ENCODE measurements at places on chromosomes 6 and 20.

- DNase-seq: no peak
Measured at GRCh38 chr20:24695529-24696225, 226.2 kb downstream of the SYNDIG1 start.

- DNase-seq: no peak
Measured at GRCh38 chr20:34883087-34883688, 6.8 kb downstream of the ACSS2 start.

- DNase-seq: no peak
Measured at GRCh38 chr6:135938576-135939207, 87.2 kb downstream of the PDE7B start.

DNA sequence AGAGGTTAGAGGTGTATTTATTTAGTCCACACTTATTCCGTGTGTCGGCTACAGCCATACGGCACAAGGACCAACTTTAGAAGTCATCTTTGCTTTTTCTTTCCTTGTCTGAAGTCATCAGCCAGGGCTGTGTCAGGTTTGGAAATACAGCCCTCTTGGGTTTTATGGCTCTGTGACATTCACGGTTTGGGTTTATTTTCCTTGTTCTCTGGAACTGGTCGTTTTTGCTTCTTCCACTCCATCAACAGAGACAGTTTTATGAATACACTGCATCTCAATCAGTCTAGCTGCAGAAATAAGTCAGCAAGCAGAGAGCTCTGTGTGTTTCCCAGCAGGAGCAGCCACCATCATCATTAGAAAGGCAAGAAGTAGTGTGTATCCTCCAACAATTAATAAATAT lies 132.5 kb downstream of the TBC1D7 start:
- no peak for DNase-seq

DNA sequence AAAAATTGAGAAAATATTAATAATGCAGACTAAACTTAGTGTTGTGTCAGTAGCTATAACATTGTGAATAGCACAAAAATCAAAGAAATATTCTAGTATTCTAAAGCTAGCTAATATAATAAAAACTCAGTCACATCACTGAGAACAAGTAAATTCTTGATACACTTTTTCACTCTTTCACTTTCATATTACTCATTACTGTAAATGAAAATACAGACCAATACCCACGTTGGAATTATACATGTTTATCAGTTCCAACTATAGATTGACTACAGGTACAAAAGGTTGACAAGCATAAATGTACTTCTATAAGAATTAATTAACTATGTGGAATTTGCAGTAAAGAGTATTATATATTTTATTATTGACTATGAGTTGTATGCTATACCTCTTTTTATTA lies 1043.4 kb upstream of the FLRT3 start:
- no peak for DNase-seq

- DNase-seq: no peak
Measured at GRCh38 chr6:112881828-112882780, 535.0 kb downstream of the RFPL4B start.

DNA sequence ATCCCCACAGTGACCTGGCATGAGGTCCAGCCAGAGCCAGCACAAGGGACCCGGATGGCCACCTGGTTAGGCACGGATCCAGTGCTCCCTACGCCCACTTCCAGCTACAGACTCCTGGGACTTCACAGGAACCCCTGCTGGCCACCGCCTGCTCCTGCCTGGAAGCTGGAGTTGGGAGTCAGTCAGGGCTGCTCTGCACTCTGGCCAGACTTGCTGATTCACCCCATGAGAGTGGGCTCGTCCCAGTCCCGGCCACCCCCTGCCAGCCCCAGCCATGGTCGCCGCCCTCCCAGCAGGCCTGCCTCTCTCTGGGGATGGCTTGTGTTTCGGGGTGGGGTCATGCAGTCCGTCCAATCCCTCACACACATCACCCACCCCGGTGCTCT lies 125.8 kb downstream of the DLL1 start:
- DNase-seq: no peak

DNA sequence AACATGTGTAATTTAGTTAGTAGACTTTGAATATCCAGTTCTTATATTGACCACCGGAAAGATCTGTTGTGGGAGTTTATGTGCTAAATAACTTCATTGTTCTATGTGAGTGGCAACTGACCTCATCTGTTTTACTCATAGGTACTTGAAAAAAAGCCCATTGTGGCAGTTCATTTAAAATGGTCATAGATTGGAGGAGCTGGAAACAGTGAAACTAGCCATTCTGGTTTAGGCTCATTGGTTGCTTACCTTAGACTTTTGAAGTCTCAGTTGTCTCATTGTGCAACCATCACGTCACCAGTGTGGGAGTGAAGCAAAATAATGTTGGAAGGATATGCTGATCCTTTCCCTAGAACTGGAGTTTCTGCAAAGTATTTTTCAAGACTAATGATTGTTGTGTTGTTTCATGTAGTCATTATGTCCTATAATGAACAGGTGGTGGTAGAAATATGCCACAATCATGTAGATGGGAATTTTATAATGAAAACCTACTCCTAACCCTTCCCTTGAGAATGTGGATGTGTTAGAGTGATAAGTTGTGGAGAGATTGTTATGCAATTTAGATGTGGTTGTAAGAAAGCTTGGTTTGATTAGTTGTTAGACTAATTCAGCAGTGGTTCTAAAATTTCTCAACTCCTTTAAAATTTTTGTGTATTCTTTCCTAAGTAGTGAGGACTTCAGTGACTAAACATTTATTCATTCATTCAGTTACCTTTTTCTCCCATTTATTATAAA lies 18.3 kb downstream of the DSP start:
- no peak for DNase-seq

DNA sequence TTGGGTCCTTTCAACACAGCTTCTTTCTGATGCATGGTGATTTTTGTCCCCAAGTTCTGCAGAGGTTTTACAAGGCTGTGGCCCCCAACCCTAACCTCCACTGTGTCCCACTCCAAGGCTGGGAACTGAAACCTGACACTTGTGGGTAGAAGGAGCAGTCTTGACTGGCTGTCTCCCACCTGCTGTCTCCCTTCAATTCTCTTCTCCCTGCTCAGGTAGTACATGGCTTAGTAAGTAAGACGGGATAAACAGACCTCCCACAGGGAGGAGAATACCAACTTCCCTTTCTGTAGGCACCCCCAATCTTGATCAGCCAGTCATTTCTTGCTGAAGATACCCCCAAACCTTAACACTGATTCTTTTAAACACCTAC lies 25.0 kb downstream of the TGM6 start:
- DNase-seq: no peak

DNA sequence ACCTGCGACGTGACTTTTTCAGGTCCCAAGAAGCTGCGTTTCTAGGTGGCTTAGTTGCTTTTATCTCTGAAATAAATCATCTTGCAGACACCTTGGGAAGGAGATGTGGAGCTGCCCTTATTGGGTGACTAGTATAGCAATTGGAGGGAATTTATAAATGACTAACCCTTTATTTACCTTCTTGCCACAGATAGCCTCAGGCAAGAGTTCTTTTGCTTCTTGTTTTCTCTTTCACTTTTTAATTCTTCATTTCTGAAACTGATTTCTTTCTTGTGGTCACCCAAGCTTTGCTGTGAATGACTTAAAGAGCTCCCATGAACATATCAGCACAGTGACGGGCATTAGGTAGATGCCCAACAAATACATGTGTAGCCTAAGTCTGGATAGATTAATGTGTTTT lies 3.0 kb downstream of the ADGRF4 start:
- DNase-seq: no peak

- no peak for DNase-seq
Measured at GRCh38 chr6:2222275-2222842, 23.0 kb downstream of the GMDS start.

- DNase-seq: no peak
Measured at GRCh38 chr6:34146021-34146782, at the start of gene GRM4. TSS of gene GRM4 (minus strand) at chr6:34146087. CDS start at chr6:34133496, 12,591 bp downstream.

GRCh38 chr6:118546164-118546879 lies 1.8 kb upstream of the PLN start:
- no peak for DNase-seq

DNA sequence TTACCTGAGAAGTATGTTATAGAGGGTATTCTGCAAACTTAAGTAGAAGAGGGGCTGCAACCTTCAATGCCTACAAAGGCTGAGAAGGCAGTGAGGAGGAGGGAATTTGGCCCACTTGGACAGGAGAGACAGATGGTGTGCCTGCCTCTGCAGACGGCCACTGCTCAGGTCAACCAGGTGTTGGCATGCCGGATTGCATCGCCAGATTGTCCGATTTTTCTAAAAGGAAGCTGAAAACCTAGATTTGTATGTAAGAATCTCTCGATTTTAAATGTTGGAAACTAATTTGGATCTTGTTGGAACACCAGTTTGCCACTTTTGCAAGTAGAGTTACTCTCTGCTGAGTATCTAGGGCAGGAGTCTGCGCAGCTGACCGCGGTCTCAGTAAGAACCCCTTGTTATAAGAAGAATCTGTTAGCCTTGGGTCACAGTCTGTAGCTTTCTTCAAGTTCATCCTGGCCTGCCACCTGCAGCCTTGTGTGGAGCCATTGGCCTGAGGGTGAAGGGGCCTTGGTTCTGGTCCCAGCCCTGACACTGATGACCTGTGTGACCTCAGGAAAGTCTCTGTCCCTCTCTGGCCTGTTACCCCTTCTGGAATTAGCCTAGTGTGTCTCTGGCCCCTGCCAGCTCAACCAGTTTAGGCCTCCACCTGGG lies 54.4 kb downstream of the TGM2 start:
- no peak for DNase-seq
